ENCODE measurements at places on chromosomes 1 and 21.

GRCh38 chr1:156281693-156282478 lies 739 bp downstream of the SMG5 start:
- peak; percentile 47 for DNase-seq

DNA sequence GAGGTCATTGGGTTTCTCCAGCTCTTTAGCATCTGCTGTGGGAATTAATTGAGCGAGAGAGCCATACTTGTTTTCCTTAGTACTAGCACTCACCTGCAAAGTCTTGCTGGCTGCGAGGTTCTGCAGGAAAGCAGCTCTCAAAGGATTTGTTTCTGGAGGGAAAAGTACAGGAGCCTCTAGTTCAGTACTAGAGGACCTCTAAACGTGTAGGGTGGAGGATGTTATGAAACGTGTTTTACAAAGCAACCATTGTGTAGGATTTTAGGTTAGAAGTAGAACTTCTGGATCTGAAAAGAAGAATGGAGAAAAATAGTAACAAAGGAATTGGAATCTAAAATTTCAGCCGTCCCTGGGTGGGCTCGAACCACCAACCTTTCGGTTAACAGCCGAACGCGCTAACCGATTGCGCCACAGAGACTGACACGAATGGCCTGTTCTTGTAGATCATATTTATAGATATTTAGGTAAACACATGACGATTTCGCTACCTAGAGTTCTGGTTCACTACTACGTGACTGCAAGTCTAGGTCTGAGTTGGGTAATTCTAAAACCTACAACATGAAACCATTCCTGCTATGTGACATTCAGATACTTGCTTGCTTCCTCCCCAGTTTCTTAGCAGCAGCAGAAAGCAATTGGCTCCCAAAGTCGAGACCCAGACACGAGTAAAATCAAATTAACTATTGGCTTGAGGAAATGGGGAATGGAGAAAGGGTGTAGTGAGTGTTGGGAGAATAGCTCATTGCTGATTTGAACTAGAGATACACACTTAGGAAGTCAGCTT lies 60.2 kb upstream of the CFAP126 start:
- DNase-seq, result peak; percentile 77

- DNase-seq, result no peak
Measured at GRCh38 chr21:42496839-42497202, 797 bp upstream of the RSPH1 start.

GRCh38 chr1:86648255-86648654 lies 56.1 kb upstream of the SH3GLB1 start:
- DNase-seq, result no peak

DNA sequence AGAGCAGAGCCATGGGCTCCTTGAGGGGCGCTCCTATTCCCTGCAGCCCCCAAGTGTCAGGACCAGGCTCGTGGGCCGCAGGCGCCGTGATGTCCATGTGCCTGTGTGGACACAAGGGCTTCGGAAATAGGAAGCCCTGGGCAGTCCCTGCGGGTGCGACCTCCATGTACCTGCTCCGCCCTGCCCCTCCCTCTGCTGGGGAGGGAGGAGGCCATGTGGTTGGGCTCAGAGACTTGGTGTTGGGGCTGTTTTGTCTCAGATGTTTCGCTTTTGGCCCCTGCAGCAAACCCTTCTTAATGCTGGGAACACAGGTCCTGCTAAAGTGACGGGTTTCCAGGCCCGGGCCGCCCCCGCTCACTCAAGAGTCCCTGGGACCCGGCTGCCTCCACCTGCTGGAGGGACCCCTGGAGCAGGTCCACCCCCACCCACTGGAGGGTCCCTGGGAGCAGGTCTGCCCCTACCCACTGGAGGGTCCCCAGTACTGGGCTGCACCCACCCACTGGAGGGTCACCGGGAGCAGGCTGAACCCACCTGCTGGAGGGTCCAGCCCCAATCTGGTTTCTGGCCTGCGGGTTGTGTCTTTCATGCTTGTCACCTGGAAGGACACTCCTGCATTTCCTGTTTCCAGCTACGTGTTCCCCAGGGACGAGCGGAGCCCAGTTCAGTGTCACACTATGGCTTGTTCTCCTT lies 156.5 kb downstream of the PEX14 start:
- DNase-seq, result no peak

DNA sequence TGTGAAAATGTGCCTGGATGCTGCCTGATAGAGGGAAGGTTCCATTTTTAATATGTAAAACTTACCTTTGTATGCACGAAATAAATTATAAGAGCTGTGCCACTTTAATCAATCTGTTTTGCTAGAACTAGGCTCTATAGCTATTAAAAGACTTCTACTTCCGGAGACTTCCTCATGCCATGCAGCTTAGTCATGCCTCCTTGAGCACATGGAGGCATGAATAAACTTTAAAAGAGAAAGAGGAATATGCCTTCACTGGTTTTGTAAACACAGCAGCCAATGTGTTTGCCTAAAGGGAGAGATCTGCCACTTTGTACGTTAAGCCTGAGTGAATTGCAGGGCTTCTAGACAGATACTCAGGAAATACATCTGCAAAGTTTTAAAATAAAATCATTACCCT lies 604.6 kb downstream of the LRRIQ3 start:
- no peak for DNase-seq

- DNase-seq, result peak; percentile 47
Measured at GRCh38 chr1:44511769-44512168, 106.7 kb downstream of the RNF220 start.

- no peak for DNase-seq
Measured at GRCh38 chr1:162954824-162955223, 93.8 kb upstream of the CCDC190 start.

GRCh38 chr1:11488201-11488770 lies 9.3 kb downstream of the DISP3 start:
- DNase-seq, result no peak

- no peak for DNase-seq
Measured at GRCh38 chr1:179441501-179441900, 75.7 kb downstream of the AXDND1 start.

DNA sequence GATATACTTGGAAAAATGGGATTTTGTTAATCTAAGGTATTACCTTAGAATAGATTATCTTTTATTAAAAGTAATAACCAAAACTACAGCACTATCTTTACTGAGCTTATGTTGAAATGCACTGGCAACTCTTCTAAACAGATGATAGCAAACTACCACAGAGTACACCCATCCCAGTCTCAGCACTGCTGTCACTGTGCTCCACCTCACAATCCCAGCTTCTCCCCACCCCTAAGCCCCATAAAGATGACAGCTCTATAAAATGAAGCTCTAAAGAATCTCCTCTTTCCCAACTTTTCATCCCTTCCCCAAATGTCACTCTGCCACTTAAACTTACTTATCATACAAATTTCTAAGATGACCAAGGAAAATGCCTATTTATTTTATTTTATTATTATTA lies 6.4 kb downstream of the DSTYK start:
- DNase-seq, result no peak

DNA sequence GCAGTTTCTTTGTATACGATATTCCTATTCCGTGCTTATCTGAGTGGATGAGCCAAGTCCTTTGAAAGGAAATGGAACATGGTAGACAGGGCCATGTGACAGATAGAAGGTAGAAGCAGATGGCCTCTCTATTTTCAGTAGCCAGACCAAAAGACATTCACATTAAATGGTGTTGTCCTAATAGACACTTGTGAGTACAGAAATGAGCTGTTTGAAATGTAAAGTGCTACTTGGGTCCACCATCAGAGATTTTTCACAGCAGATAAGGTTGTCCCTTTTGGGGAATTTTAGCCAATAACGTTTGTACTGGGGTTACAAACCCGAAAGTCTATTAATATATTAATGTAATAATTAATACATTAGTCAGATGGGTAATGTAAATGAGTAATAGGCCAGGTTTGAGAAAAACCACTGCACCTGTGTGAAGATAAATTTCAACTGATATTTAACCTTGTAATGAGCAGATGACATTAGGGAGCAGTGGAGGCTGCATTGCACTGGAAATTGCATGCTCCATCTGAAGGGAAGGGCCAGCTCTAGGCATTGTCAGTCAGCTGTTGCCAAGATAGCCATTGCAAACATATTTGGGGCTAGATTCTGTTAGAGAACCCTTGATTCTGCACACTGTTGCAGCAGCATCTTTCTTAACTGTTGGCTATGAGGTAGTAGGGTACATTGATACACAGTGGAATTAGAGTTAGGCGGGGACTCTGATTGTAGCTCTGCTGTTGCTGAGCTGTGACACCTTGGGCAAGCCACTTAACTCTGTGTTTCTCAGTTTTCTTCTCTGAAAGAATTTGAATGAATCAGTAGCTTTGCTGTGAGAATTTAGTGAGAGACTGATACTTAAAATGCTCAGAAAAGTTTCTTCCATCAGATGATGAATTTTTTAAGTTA lies 43.8 kb downstream of the FGGY start:
- DNase-seq, result no peak

- no peak for DNase-seq
Measured at GRCh38 chr21:43654806-43655489, 4.3 kb downstream of the HSF2BP start.
